CD4-positive, alpha-beta T cell treated with Interleukin-12 subunit alpha and Interleukin-12 subunit beta, for 1 hour (primary cell): ENCODE measurements at places on chromosomes 12 and 14.

GRCh38 chr14:24367514-24368211 lies at the start of gene NFATC4:
NFATC4 (plus strand) TSS chr14:24368184; CDS start chr14:24368341, 157 bp downstream.
- no peak for DNase-seq

GRCh38 chr14:104722938-104723650 lies 935 bp upstream of the ADSS1 start:
- DNase-seq: no peak

DNA sequence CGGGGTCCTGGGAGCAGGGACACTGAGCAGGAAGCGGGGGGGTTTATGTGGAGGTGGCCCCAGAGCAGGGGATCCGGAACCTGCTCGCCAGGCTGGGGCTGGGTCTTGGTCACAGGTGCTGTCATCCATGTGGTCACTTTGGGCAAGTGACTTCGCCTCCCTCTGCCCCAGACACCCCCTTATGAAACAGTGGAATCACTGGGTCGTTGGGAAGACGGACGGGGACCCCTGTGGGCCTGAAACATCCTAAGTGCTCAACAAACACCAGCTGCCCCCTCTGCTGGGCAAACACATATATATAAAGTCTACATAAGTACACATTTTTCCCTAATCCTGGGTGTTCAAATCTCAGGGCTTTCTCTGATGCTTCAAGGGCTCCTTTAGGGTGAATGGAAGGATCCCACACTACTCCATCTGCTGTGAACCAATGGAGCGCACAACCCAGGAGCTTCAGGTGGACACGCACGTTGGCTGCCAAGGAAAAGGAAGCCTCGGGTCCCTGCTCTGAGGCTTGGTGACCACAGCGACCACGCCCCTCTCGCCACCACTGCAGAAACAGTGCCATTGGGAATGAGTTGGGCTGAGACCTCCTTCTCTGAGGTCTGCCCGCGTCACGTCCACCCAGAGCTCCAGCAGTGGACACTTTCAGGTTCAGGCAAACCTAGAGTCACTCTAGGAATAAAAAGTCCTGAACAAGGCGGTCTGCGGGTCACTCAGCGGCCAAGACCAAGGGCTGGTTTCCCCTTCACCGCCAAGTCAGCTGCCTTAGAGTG lies 54.6 kb downstream of the CDC42BPB start:
- no peak for DNase-seq

DNA sequence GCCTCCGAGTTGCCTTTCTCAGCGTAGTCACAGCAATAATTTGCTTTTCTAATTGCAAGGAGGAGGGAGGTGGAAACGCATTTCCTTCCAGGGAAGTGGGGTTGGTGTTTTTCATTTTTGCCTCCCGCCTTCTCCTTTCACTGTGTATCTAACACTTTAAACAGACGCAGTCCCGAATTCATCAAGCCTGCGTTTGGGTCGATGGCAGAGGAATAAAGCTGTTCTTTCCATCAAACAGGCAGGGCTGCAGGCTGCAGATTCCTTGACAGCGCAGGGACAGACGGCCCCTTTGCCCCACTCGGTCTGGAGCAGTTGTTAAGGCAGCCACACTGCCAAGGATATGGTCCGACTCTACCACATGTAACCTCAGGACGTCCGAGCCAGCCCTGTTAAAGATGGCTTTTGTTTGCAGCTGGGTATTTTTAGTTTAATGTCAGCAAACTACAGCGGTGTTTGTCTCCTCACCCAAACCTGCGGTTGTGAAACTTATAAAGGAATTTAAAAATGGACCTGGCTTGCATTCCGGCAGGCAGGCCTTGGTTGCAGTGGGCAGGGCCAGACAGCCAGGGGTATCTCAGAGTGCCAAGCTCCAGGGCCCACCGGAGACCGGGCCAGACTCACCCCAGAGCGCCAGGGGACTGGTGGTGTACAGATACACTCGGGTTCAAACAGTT lies 2.1 kb downstream of the CHST11 start:
- DNase-seq: no peak

- DNase-seq: no peak
Observed at GRCh38 chr14:41298328-41298690, 308.4 kb upstream of the LRFN5 start.

DNA sequence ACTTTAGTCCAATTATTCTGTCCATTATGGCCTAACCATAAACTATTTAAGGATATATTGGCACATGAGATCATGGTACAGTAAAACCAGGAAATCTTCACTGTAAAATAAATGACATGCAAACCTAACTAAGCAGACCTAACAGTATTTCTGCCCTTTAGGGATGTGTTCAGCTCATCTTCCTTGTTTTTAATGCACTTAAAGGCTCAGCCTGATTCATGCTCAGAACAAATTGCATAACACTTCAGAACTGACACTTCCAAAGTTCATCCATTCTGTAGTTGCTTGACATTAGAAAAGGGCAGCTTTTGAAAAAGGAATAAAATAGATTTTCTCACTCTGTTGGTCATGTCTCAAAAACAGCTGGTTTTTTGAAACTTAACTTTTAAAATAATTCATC lies 708.5 kb downstream of the C12orf50 start:
- no peak for DNase-seq

- no peak for DNase-seq
Observed at GRCh38 chr14:100864206-100864605, 38.3 kb downstream of the MEG3 start.

DNA sequence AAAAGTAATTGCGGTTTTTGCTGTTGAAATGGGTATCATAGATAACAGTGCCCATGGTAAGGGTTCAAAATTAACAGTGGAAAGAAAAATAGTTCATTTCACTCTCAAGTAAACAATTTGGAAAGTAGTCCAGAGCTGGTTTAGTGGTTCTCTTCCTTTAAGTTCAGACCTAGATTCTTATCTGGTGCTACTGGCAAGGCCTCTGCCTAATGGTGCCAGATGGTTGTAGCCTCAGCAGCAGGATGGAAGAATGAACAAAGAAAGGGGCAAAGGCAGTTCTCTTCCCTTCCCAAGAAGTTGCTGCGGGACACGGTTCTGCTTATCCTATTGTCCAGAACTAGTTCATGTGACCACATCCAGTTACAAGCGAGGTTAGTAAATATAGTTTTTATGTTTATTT lies 10.5 kb downstream of the ARG2 start:
- DNase-seq: no peak

GRCh38 chr12:47845081-47845480 lies 25.4 kb upstream of the HDAC7 start:
- no peak for DNase-seq

GRCh38 chr14:95055318-95055717 lies 102.0 kb downstream of the DICER1 start:
- DNase-seq: no peak

- DNase-seq: no peak
Observed at GRCh38 chr14:20516921-20517320, 11.6 kb downstream of the RNASE10 start.
